ENCODE measurements at places on chromosomes 3 and 15.

DNA sequence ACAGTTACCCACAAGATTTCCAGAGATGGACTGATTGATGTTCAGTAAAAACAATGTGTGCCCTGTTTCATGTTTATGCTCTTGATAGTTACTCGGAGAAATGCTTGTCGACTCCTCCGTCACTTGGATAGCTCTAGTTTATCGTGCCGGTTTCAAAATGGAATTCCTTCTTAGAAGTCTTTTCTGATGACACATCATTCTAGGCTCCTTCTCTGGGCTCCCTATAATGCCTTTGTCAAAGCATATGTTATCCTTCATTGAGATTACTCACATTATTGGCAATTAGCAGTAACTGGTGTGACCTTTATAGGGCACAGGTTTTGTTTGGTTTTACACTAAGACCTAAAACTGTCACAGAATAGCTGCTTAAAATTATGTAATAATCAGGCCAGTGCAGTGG lies 201.8 kb downstream of the CNTN6 start:
- ATAC-seq, result no peak

GRCh38 chr15:51283026-51283425 lies 55.4 kb downstream of the CYP19A1 start:
- ATAC-seq, result no peak

GRCh38 chr3:159766563-159767185 lies 222.0 kb upstream of the IL12A start:
- no peak for ATAC-seq

GRCh38 chr15:66071921-66072295 lies 181.6 kb downstream of the MEGF11 start:
- ATAC-seq, result no peak

DNA sequence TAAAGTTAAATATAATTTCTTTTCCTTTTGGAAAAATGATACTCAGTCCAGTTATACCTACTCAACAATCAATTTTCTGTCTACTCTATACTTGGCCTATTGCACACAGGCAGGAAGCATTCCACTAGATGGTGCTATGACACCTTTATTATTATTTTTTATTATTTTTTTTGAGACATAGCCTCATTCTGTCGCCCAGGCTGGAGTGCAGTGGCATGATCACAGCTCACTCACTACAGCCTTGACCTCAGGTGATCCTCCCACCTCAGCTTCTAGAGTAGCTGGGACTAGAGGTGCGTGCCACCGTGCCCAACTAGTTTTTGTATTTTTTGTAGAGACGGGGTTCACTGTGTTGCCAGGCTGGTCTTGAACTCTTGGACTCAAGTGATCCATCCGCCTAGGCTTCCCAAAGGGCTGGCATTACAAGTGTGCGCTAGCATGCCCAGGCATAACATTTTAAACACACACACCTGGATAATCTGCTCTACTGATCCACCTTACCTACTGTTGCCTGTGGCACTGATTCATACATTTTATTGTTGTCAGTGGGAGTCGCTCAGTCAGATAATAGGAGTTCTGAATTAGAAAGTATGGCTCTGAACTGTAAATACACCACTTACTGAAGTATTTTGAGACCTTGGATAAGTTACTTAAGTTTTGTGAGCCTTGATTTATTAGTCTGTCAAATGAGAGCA lies 56.2 kb downstream of the EIF3J start:
- ATAC-seq, result peak; percentile 50

DNA sequence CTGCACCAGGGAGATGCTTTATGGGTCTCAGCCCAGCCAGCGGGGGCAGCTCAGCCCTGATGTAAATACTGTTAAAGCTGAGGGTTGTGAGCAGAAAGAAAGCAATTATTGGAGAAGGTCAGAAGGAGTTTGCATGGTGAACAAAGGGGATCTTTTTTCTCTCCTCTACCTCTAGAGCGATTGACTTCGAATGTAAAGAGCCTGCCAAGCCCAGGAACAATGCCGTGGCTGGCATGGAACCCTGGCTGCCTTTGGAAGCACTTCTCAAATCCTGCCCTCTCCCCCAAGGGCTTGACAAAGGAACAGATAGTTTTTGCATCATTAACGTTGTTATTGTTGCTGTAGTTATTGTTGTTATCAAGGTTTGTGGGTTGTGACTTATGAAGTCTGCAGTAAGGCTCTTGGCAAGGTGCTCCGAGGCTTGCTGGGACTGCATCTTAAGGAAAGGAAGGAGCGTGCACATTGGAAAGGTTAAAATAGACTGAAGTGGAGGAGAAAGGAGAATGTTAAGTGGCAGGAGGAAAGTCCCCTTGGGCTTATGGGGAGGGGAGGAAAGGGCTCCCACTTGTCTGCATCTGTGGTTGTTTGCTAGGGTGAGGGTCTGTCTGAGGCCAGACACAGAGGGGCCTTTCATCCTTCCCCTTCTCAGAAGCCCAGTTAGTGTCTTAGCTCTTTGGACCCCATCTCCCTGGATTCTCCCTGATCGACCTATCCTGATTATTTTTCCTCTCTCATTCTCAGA lies 16.7 kb downstream of the PDIA5 start:
- ATAC-seq, result no peak

GRCh38 chr3:143351895-143352608 lies 232.5 kb downstream of the CHST2 start:
- no peak for ATAC-seq

Measured in activated CD4-positive, CD25-positive, alpha-beta regulatory T cell treated with anti-CD3 and anti-CD28 coated beads, Interleukin-2, amount 50 U/mL, for 24 hours (primary cell).